ENCODE measurements at places on chromosomes 1 and 21.

DNA sequence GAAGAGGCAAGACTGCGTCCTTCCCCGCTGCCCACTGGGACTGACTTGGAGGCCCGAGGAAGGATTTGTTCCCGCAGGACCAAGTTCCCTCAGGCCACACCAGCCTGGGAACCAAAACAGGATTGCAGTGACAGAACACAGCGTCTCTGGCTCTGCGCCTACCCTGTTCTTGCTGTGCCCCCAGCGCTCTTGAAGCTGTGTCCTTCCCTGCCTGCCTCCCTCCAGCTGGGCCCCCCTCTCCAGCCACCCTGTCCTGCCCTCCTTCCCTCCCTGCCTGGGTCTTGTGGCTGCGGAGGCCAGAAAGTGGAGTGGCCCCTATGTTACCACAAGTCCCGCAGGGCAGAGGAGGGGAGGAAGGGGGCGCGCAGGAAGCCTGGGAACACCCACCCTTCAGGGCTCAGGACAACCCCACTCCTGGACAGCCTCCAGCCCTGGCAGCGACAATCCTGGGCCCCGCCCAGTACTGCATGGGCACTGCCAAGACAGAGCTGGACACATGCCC is 164.9 kb downstream of the DYRK1A start:
- DNase-seq: no peak

- DNase-seq: no peak
These were observed 31.4 kb downstream of the PLPP3 start for GRCh38 chr1:56547977-56548376.

DNA sequence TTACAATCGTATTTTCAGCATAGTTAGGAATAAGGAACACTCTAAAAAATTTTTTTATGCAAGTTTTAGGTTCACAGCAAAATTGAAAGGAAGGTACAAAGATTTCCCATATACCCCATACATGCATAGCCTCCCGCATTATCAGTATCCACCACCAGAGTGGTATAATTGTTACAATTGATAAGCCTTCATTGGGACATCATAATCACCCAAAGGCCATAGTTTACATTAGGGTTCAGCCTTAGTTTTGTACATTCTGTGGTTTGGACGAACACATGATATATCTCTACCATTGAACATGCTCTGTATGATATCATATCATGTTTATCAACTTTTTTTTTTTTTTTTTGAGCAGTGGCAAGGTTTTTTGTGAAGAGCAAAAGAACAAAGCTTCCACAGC is 180.0 kb downstream of the SDCCAG8 start:
- no peak for DNase-seq

DNA sequence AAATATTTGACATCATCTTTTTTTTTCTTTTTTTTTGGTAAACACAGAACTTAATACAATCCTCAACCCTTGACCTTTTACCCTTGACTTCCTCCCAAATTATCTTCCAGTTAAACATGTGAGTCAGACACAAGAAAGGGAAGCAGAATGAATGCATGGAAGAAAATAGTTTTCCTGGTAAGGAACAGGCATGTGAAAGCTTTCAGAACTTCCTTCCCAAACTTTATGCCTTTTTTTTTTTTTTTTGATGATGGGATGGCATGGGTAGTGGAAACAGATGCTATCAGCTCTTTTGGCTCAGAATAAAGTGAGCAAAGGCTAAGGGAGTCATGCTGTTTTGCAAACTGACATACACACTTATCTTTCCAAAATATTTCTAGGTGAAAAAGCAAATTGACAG is 1079.1 kb downstream of the TTLL7 start:
- no peak for DNase-seq

- no peak for DNase-seq
These were observed 262.9 kb upstream of the PROX1 start for GRCh38 chr1:213724640-213725536.

DNA sequence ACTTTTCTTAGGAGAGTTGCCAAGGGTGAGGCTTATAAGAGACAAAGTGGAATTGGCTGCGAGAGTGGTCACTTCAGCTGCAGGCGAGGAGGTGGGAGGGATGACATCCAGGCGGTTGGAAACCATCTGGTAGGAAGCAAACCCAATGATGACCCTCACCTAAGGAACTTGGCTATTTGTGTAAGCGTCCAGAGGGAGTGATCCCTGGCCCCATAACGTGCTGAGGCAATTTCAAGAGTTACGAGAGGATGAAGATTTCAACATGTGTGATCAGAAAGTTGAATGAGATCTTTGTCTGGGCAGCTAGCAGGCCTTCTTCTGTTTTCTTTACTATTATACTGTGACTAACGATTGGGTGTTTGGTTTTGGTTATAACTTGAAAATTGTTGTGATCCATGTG is 102.7 kb upstream of the VANGL1 start:
- no peak for DNase-seq

DNA sequence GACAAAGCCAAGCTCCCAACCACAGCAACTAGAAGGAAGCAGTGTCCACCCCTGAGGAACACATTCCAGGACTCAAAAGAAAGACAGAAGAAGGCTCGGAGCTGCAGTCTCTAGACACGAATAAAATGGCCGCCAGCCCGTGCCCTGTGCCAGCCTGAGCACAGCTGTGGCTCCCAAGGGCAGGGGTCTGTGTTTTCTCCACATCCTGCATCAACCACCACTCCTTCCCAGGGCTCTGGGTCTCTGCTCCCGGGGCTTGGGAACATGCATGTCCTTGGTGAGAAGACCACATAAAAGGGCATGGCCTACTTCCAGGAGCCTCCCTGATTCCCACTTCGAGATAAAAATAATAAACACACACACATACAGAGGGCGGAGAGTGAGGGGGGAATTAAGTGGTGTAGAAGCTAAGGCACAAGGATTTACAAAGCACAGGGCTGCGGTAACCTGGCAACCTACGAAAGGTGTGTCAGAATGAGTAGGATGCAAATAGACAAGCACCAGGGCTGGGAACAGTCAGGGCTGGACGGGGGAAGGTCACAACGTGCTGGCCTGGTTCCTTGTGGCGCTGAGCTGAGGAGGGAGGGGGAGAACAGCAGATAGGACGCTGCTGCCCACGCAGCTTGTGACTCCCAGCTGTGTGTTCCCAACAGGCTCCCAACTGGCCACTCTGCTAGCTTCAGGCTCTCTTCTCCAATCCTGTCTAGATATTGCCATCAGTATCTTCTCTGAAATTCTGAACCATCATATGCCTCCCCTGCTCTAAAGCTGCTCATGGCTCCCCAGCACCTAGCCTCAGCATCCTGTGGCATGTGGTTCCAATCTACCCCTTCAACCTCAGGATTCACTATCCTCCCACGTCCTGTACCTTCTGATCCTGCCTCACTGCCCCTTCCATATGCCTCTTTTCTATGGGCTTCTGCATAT is 72.5 kb downstream of the CD34 start:
- DNase-seq: no peak

- DNase-seq: no peak
These were observed 94.7 kb downstream of the SIK1 start for GRCh38 chr21:43331962-43332828.

GRCh38 chr1:43985984-43986595 is 5.3 kb upstream of the CCDC24 start:
- DNase-seq: no peak

DNA sequence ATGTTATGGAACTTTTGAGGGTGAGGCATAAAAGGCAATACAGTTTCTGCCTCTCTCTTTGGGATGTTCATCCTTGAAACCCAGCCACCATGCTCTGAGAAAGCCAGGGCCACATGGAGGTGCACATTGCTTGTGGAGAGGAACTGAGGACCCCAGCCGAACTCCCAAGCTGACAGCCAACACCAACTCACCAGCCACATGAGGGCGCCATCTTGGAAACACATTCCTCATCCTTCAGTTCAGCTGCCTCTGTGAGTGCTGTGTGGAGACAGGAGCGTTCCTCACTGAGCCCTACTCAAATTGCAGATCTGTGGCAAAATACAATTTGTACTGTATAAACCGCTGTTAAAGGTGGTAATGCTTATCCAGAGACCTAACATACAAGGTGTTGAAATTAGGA is 137.5 kb downstream of the GABPA start:
- DNase-seq: no peak
